Cardiac fibroblast (primary cell): ENCODE measurements at places on chromosomes 7 and 10.

DNA sequence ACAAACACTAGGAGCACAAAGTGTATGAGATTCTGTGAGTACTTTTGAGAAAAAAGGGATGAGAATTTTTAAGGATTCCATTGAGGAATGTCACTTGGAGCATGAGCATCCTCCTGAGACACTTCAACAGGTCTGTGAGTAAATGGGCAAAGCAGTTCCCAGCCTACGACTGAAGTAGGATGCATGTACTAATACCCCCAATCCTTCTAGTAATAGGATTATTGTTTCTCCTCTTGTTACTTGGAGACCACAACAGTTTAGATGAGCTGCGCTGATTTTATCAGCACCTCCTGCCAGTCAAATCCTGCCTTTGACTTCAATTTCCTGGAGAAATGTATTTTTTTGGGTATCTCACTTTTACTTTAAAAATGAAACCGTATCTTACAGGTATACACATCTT, 820 bp downstream of the BBS9 start:
- peak; percentile 15 for DNase-seq

- peak; percentile 18 for DNase-seq
Measured at GRCh38 chr7:121267612-121268011, 61.2 kb upstream of the WNT16 start.

- peak; percentile 94 for DNase-seq
Measured at GRCh38 chr7:107594961-107595737, 15.1 kb downstream of the BCAP29 start.

DNA sequence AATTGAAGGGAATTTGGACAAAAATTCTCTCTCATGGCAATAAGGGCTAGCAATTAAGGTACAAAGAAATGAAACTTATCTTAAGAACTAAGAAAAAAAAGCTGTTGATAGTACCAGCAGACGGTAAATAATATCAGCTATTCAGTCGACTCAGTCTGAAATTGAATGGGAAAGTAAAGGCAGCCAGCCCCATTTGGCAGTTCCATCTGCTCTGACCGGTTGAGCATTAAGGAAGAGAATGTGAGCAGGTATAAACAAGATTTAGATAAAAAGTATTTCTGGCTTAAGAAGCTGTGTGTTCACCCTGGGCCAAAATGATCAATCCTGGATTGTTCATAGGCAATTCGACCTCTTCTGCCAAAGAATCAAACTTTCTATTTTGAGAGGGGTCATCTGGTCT, 154.6 kb upstream of the NPVF start:
- no peak for DNase-seq

- no peak for DNase-seq
Measured at GRCh38 chr7:70586822-70587221, 545.1 kb upstream of the GALNT17 start.

GRCh38 chr10:93876381-93876780, 17.4 kb upstream of the SLC35G1 start:
- no peak for DNase-seq

DNA sequence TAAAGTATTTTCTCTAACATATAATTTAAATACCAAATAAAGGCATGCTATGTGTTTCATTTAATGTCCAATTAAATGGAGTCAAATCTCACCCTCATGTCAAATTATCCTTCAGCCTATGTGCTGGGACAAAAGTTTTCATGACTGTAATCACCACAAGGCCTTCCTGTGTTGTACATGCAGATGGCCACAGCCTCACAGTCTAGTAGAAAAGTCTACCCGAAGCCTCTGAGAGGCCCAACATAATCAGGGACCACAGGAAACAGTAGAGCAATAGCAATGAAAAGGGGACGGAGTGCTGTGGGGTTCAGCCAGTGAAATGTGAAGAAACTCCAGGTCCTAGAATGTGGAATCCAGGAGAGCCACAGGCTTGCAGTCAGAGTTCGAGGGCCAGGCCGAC, 140.2 kb upstream of the KLF6 start:
- no peak for DNase-seq

GRCh38 chr10:10307551-10307950, 710.1 kb upstream of the CELF2 start:
- DNase-seq: no peak

- DNase-seq: peak; percentile 90
Measured at GRCh38 chr10:43461950-43462349, 25.0 kb downstream of the ZNF487 start.

- no peak for DNase-seq
Measured at GRCh38 chr10:4108693-4109092, 323.7 kb upstream of the KLF6 start.

DNA sequence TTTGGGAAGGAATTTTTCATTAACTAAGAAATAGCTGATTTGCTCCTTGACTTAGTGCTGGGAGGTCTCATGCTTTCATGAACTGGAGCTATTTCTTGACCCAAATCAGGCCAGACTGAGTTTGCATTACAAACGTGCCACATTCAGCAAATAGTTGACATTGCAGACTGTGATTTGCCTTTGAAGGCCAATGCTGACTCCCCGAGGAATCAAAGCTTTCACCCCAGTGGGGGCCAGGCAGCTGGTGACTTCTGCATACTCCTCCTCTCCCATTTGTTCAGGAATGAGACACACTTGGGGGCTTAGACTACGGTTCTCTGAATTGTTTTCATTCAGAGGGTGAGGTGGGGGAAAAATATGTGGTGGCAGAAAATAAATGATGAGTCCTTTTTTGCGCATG, 111.0 kb upstream of the JAZF1 start:
- no peak for DNase-seq

DNA sequence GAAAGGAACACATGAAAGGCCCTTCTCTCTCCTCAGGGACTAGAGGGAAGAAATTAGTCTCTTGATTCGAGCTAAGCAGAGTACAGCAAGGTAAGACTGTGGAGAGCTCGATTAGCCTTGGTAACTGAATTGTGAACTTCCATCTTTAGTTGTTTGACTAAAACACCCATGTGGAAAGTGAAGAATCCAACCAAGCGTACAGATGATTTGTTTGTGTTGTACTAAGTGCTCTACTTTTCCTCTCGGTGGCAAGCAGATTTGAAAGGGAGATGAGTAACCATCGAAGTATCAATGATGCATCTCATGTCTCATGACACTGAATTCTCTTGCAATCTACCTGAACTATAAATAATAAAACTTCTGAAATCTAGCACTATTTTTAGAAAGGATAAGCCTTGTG, 80.7 kb downstream of the FZD1 start:
- DNase-seq: peak; percentile 10

GRCh38 chr10:127148066-127148932, 48.1 kb downstream of the INSYN2A start:
- peak; percentile 94 for DNase-seq

GRCh38 chr7:116584721-116585120, 59.9 kb downstream of the CAV1 start:
- no peak for DNase-seq
